Activated CD4-positive, alpha-beta T cell treated with anti-CD3 and anti-CD28 coated beads, Interleukin-2, Interleukin-4, amounts not matched to agents 100 ng/mL and 50 ng/mL, durations not matched to agents 16 hours and 8 hours (primary cell): ENCODE measurements at places on chromosomes 4 and X.

GRCh38 chr4:95701500-95702170, 138.3 kb upstream of the PDHA2 start:
- DNase-seq: no peak

- DNase-seq: no peak
Observed at GRCh38 chr4:165971933-165972332, 98.9 kb downstream of the TLL1 start.

DNA sequence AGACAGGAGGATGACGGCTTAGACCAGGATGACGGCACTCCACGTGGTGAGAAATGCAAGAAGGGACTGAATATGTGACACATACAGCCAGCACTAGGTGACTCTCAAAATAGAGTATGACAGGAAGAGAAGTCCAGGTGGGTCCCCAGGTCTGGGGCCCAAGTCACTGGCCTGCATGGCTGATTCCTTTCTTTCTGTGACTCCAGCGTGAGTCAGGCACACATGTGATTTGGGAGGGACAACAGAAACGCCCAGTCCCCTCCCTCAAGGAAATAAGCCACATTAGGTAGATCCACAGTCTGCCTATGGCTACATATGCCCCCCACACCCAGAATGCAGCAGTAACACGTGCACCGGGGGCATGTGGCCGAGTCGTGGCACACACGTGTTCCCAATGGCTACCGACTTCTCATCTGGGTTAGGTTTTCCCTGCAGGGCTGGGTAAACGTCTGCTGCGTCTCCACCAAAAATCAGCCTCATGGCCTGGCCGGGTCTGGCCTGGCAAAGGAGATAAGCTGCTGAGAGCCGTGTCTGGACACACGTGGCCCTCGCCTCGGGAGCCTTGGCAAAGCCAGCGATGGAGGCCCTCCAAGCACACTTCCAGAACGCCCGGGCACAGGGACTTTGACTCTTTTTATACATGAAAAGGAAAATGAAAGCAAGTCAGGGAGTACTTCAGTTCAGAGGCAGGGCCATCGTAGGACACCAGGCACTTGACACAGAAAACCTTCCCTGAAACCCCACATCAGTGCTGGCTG, 19.3 kb downstream of the SEL1L3 start:
- DNase-seq: no peak

DNA sequence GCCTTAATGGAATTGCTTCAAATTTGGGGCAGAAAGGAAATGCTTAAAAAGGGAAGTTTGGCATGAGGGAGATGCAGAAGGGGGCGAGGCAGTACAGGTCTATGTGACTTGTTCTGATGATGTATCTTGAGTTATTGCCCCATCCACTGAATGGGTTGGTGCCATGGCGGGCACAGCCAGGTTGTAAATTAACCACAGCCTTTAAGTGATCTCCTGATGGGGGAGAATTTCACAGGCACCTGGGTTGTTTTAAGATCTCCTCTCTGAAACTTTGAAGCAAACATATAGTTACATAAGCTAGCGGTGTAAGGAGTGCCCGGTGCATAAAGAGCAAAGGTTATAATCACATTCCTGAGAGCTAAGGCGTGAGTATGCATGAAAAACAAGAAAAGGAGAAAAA, 37.0 kb downstream of the NPY5R start:
- no peak for DNase-seq

GRCh38 chr4:54213761-54214160, 15.3 kb upstream of the PDGFRA start:
- no peak for DNase-seq

- no peak for DNase-seq
Observed at GRCh38 chr4:150322646-150323045, 244.4 kb downstream of the DCLK2 start.

- no peak for DNase-seq
Observed at GRCh38 chr4:151169223-151169622, 69.8 kb downstream of the RPS3A start.

GRCh38 chrX:148459343-148459742, 41.1 kb upstream of the AFF2 start:
- DNase-seq: no peak

DNA sequence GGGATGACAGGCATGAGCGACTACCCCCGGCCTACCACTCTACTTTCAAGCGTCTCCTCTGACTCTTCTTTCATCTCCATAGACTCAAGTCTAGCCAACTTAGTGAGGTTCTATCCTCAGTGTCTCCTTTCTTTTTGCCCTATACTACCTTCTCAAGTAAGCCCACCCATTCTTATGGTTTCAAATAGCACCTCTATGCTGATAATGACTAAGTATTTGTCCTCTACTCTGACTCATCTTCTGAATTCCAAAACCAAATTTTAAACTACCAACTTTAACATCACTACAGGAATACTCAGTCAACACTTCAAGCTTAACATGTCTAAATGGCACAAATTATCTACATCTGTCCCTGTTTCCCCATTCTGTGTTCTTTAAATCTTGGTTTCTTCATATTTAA, 47.8 kb downstream of the ELF2 start:
- no peak for DNase-seq

DNA sequence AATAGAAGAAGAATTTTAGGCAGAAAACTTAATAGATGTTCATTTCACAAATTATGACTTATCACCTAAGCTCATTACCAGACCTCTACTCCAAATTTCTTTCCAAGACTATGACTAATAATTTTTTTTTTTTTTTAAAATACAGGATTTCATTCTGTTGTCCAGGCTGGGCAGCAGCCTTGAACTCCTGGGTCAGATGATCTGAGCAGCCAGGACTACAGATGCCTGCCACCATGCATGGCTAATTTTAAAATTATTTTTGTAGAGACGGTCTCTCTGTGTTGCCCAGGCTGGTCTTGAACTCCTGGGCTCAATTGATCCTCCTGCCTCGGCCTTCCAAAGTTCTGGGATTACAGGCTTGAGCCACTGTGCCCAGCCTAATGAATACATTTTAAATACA, 119.2 kb downstream of the ARHGAP10 start:
- no peak for DNase-seq

DNA sequence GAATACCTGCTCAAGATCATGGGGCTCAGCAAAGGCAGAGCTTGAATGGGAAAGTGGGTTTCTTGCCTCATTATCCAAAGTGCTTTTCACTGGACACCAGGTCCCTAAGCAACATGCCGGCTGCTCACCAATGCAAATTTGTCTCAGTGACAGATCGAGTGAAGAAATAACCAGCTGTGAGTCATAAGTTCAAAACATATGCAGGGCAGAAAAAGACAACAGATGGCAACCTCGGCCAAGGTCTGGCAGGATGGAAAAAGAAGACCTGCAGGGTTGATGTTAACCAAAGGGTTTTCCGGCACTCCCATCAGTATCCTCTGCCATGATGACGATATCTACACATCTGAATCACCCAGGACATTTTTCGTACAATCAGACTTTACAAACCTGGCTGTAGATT, 124.1 kb downstream of the AFAP1 start:
- DNase-seq: no peak

- peak; percentile 27 for DNase-seq
Observed at GRCh38 chr4:113901994-113902787, 77.3 kb downstream of the ARSJ start.

GRCh38 chrX:11464836-11465463, 171.7 kb downstream of the AMELX start:
- no peak for DNase-seq

DNA sequence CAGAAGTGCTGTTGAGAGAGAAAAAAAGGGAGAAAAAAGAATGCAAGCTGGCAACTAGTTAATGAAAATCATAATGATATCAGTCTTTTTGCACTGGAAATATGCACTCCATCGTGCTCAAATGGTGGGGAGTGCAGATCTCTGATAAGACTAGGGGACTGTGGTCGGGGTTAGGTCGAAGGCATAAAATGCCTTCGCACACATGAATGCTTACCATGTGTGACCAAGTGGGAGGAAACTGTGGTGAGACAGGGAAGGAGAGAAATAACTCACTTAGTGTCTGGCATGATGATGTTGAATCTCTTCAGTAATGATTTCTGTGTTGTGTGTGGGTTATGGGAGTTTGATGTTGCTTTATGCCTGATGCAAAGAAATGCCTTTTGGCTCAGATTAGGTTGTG, 358.9 kb downstream of the FBXO8 start:
- DNase-seq: peak; percentile 6

- no peak for DNase-seq
Observed at GRCh38 chr4:7395645-7396044, 39.1 kb downstream of the PSAPL1 start.

GRCh38 chrX:25976683-25977310, 161.3 kb upstream of the MAGEB18 start:
- DNase-seq: no peak

DNA sequence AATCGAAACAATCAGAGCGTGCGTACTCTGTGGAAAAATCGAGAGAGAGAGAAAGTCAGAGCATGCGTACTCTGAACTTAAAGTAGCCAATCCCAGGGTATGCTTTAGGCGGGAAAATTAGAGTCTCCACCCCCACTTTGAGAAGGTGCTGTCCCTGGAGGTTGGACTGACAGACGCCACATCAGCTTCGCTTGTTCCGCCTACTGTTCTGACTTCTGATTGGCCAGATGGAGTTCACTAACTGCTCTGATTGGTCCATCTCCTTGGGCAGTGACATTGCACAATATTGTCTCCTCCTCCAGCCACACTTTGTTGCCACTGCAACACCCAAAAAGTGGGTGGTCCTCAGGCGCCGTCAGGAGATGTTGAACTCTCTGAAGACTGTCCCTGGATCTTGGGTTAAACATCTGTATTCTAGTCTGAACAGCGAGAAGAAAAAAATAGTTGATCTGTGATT, at the start of gene SSX5:
TSS of gene SSX5 (minus strand) at position 51 of the 457 bp plus-strand sequence. CDS start 1,437 bp downstream, outside the sequence.
- DNase-seq: no peak

GRCh38 chr4:121155893-121156292, 8.2 kb downstream of the TNIP3 start:
- no peak for DNase-seq

DNA sequence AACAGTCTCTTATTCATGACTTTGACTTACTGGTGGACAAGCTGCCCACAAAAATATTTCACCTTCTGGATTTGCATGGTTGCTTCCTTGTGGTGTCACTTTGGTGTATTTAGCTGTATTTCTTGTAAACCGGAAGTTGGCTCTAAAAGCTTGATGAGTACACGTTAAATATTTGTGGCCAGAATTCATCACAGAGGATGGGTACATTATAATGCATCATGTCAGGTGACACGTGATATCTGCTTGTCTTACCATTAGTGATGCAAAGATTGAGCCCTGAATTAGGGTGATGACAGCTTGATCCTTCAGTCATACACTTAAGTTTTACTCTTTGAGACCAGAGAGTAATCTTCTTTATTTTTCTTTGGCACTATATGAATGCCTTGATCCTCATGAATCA, 188.3 kb upstream of the RPS6KA3 start:
- no peak for DNase-seq

DNA sequence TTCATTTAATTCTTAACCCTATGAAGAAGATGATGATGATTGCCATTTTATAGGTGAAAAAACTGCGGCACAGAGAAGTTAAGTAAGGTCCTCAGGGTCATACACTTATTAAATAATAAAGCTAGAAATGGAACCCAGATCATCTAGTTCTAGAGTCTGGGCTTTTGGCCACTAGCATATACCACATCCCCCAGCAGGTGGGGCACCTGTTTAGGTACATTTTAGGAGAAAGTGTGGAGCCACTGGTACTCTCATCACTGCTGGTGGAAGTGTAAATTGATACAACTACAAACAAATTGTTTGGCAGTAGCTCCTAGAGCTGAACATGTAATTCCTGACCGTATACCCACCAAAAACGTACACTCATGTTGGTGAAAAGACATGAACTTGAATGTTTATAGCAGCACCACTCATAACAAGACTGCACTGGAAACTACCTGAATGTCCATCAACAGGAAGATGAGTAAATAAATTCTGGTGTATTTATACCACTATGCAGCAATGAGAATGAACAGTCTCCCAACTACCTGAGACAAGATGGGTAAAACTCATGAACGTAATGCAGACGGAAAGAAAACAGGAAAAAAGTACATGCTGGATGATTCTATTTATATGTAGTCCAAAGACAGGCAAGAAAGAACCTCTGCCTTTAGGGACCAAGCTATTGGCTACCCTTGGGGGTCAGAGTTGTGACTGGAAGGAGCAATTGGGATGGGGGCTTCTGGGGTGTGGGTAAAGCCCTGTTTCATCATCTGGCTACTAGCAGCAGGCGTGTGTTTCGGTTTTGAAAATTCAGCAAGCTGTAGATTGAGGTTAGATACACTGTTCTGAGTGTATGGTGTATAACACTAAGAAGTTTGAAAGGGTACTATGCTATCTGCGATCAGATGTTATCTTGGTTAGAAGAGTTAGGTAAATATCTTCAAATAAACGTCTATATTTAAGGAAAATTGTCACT, 72.3 kb upstream of the ADGRG2 start:
- peak; percentile 17 for DNase-seq

GRCh38 chr4:94931626-94932025, 173.9 kb downstream of the BMPR1B start:
- no peak for DNase-seq

GRCh38 chr4:37139987-37140386, 104.6 kb upstream of the NWD2 start:
- DNase-seq: no peak

DNA sequence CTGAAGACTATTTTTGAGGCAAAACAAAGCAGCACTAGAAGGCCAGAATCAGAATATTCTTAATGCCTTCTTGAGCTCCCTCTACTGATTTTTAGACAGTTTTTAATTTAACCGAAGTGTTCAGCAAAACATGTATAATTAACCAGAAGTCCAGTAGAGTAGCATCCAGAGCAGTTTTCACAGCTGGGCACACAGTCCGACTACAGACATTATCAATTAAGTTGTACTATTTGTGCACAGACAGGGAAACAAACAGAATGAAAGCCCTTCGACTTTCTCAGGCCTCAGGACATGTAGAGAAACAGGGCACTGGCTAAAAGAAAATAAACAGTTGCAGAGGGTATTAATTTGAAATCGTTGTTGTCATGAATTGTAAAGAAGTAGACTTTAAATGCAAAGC, 11.9 kb downstream of the FSTL5 start:
- DNase-seq: no peak

DNA sequence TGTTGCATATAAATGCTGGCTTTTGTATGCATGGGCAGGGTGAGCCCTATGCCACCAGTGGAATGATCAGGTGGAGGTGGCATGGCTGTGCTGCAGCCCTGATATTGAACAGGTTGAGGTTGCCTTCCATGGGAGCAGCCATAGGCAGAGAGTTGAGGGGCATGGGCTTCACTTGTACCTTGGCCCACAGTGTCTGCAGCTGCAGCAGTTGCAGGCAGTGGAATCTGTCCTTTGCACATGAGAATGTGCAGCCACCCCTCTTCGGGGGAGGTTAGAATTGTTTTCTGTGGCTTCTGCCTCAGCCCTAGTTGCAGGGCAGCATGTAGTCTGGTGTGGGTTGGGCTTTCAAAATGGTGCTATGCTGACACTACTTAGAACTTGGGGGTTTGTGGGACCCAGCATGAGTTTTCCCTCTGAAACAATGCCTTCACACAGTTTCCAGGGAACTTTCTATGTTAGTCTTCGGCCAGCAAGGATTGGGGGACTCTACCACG, 25.4 kb upstream of the VSIG1 start:
- no peak for DNase-seq
